Neural progenitor cell (in vitro differentiated cells): ENCODE measurements at places on chromosomes 12 and 14. TPM values are rescaled to one million over a fixed set of nuclear protein-coding genes. Genes with fewer than 3 reads are reported as not detected.

CMA1 gene
- total RNA-seq: not detected in 2 replicates

GRCh38 chr12:95393191-95393790 is 80.7 kb upstream of the METAP2 start:
- H3K4me1 ChIP-seq: no peaks in the 10 kb centered on the region
- no peaks in the 10 kb centered on the region for H3K27me3 ChIP-seq
- H3K27ac ChIP-seq: no peak overlapping the region
- no peak for DNase-seq

GRCh38 chr12:29113101-29113500 is 36.0 kb upstream of the FAR2 start:
- no peak overlapping the region for H3K4me3 ChIP-seq
- no peak overlapping the region for H3K27ac ChIP-seq
- no peaks in the 10 kb centered on the region for H3K4me1 ChIP-seq
- no peaks in the 10 kb centered on the region for H3K27me3 ChIP-seq
- DNase-seq: no peak

DNA sequence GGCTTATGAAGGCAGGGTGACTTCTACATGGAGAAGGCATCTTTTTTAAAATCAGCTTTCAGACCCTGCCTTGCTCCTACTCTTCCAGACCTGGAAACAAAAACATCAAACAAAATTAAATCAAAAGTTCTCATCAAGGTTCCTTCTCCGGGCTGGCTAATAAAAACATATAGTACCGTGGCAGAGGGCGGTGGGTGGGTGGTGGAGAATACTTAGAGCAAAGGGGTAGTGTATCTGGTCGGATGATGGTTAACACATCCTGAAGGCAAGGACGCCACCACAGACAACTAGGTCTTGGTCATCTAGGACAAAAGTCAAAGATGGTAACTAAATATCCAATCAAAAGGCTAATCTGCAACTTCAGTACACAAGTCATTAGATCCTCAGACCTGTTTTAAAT is 1.8 kb downstream of the DAD1 start:
- H3K36me3 ChIP-seq: no peaks in the 10 kb centered on the region
- H3K4me3 ChIP-seq: no peak overlapping the region
- peaks cover 5% of the 10 kb centered on the region for H3K4me1 ChIP-seq
- DNase-seq: no peak

- no peak overlapping the region for H3K4me3 ChIP-seq
- H3K4me1 ChIP-seq: no peaks in the 10 kb centered on the region
- H3K27ac ChIP-seq: no peak overlapping the region
- no peak for DNase-seq
- no peaks in the 10 kb centered on the region for H3K36me3 ChIP-seq
- H3K27me3 ChIP-seq: no peaks in the 10 kb centered on the region
Observed at GRCh38 chr14:67477926-67478799, 10.4 kb downstream of the TMEM229B start.

- DNase-seq: no peak
- H3K4me1 ChIP-seq: no peaks in the 10 kb centered on the region
- H3K36me3 ChIP-seq: no peaks in the 10 kb centered on the region
- H3K27me3 ChIP-seq: no peaks in the 10 kb centered on the region
Observed at GRCh38 chr14:69428289-69428998, 30.0 kb downstream of the SLC39A9 start.
